AML-193 (cell line): ENCODE measurements at places on chromosomes 3 and 15.

DNA sequence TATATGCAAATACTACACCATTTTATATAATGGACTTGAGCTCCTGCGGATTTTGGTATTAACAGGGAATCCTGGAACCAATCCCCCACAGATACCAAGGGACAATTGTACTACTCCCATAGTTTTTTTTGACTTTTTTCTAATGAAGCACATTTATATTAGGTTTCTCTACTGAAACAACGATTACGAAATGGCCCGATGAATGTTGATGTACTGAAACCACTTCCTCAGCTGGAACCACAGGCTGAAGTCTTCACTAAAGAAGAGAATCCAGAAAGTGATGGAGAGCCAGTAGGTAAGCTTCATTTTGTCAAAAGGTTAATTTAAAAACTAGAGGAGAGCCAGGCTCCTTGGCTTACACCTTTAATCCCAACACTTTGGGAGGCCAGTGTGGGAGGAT lies 121.5 kb upstream of the LRRFIP2 start:
- DNase-seq: peak; percentile 97

DNA sequence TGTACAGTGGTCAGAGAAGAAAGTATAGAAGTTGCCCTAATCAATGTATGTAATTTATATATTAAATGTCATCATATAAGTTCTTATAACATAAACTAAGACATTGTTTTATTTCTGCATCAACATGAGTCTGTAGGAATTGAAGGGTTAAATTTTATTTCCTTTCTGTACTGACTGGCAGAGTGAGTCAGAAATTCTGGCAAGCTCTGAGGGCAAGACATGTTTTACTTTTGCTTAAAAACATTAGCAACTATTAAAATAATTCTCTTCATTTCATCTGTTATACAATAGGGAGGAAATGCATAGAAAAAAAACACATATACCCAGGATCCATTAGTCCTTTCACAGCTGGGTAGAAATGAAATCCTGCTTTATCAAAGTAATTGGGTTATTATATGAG lies 171.4 kb upstream of the ALCAM start:
- no peak for DNase-seq

GRCh38 chr3:175777495-175777894 lies 918.4 kb downstream of the NAALADL2 start:
- DNase-seq: no peak

DNA sequence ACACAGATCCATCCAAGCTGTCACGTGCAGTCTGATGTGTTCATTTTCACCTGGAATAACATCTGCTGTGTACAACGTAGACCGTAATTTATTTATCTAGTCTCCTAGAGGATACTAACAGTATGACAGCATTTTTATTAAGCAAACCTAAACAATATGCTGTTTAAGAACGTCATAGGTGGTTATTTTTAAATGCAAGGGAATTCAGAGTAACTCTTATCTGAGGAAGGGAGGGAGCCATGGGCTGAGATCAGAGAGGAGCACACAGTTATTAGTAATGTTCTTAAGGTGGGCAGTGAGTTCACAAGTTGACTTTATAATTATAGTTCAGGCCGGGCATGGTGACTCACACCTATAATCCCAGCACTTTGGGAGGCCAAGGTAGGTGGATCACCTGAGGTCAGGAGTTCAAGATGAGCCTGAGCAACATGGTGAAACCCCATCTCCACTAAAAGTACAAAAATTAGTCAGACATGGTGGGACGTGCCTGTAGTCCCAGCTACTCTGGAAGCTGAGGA lies 193.6 kb downstream of the UACA start:
- no peak for DNase-seq

- DNase-seq: peak; percentile 58
These were observed 989 bp upstream of the PPIB start for GRCh38 chr15:64163659-64164362.

DNA sequence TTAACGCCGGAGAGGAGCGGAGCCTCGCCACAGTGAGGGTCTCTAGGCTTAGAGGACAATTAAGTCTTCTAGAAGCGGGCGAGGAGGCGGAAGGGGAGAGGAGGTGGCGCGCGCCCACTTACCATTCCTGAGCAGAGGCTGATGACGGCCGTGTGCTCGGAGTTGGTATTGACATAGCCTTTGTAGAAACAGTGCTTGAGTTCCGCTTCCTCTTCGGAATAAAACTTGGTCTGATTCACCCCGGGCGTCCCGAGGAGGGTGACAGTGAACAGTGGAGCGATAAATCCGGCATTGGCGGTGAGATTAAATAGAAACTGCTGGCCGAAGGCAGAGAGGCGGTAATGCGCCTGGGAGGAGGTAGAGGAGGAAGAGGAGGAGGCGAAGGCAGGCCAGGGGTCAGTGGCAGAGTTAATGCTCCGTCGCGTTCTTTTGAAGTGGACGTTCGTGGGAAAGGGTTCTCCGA lies 1.3 kb downstream of the ADAMTS9 start:
- no peak for DNase-seq

- DNase-seq: no peak
These were observed 8.1 kb downstream of the GABRA5 start for GRCh38 chr15:26874774-26875475.

DNA sequence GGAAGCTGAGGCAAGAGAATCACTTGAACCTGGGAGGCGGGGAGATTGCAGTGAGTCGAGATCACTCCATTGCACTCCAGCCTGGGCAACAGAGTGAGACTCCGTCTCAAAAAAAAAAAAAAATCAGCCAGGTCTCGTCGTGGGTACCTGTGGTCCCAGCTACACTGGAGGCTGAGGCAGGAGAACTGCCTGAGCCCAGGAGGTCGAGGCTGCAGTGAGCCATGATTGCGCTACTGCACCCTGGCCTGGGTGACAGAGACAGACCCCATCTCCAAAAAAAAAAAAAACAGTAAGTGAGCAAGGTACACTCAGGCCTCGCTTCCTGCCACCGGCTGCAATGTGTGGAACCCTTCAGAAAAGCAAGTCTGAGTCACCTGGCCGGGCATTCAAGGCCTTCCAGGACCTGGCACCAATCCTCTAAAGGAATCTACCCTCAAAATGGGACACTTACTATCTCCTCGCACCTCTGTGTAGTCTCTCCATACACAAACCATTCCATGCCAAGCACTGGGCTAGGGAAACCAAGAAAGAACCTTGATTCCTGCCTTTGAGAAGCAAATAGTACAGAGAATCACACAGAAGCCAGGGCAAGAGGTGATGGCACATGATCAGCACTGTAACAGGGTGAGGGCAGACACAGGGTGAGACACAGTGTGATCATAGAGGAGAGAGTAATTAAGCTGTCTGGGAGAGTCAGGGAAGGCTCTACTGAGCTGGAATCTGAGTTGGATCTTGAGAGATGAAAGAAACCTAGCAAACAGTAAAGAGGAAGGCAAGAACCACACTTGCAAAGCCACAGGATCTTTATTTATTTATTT lies 9.7 kb downstream of the SCAMP2 start:
- DNase-seq: no peak

GRCh38 chr3:78614486-78614885 lies 1153.3 kb downstream of the ROBO1 start:
- DNase-seq: no peak

DNA sequence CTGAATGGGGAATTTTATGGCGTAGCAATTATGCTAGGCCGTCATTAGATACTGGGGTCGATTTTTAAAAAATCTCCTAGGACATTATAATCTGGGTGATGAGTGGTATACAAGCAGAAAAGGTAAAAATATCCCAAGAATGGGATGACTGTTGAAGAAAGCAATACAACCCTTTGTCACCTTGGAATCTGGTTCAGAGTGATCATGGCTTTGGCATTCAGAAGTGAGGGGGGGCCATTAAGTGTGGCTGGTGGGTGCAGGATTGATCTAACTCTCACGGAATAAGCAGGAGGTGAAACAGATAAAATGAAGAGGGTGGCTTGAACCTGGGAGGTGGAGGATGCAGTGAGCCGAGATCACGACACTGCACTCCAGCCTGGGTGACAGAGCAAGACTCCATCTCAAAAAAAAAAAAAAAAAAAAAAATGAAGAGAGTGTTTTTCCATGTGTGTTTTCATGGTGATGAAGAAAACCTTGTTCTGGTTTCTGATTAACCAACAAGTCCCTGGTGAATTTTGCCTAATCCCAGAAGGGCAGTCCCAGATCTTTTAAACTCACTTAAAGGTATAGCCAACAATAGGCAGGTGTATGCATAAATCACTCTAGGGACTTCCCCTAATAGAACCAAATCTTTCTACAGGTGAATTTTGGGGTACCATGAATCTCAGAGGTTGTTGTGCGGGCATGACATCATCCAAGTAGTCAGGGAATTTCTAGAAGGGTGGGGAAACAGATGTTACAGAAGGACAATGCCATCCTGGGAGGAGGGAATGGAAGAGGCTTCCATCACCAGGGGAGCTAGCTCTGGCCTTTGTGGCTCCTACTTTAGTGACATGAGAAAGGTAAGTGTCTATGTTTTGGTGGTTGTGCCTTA lies 3.1 kb upstream of the RAD54L2 start:
- DNase-seq: no peak

DNA sequence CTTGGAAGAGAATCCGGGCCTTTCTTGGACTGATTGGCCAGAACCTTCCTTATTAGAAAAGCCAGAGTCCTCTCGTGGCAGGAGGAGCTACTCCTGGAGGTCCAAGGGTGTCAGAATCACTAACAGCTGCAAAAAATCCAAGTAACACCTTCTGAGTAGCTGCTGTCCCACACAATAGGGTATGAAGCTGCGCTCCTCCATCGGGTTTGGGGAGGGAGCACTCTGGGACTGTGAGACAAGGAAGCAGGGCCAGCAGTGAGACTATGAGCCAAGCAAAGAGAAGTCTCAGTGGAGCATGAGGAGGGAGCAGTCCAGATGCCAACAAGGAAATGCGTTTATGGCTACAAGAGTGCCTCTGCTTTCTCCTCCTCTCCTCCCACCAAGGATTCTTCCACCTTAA lies 21.7 kb downstream of the SEMA3G start:
- DNase-seq: no peak

DNA sequence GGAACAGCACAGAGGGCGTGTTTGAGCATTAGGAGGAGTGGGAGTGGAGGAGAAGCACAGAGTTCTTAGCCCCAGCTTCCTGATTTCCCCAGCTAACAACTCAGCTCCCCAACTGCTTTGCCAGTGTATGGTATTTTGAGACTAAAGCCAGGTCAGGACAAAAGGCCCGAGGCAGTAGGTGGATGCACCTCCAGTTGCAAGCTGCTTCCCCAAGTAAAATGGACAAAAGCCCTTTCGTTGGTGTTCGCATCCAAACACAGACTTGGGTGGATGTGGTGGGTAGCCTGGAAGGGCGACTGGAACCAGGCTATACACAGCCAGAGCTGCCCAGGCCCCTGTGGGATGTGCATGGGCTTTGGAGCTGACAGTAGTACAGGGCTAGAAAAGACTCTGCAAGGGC lies 12.3 kb upstream of the EHD4 start:
- DNase-seq: no peak

DNA sequence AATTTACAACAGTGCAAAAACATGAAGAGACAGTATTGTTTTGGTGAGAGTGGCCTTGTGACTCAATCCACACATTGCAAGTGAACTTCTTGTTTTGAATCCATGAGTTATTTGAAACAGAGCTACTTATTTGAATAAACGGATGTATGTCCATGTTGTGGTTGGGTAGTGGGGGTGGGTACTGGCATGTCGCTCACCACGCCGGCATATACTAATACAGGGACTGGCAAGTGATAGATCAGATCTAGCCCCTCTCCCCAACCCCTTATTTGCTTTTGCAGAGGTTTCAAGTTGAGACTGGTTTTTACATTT lies 83.8 kb downstream of the EDEM1 start:
- DNase-seq: no peak

- peak; percentile 73 for DNase-seq
These were observed 25.9 kb downstream of the TMCC1 start for GRCh38 chr3:129867506-129868124.

DNA sequence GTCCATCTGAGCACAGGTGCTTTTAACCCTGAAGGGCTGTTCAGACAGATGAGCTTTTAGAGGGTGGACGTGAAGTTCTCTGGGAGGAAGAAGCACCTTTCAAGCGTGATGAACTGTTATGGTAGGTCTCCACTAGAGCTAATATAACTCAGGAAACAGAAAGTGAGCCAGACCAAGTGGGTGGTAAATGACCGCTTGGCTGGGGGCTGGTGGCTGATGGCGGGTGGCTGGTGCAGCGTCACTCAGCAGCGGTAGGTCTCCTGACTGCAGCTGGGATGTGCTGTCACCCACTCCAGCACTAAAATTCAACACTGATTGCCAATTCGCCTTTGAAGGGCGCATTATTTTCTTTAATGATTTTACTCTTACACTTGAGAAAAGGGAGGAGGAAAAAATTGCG lies 31.2 kb upstream of the LACTB start:
- no peak for DNase-seq

- DNase-seq: no peak
These were observed 131.1 kb downstream of the NUP210 start for GRCh38 chr3:13288732-13289718.

DNA sequence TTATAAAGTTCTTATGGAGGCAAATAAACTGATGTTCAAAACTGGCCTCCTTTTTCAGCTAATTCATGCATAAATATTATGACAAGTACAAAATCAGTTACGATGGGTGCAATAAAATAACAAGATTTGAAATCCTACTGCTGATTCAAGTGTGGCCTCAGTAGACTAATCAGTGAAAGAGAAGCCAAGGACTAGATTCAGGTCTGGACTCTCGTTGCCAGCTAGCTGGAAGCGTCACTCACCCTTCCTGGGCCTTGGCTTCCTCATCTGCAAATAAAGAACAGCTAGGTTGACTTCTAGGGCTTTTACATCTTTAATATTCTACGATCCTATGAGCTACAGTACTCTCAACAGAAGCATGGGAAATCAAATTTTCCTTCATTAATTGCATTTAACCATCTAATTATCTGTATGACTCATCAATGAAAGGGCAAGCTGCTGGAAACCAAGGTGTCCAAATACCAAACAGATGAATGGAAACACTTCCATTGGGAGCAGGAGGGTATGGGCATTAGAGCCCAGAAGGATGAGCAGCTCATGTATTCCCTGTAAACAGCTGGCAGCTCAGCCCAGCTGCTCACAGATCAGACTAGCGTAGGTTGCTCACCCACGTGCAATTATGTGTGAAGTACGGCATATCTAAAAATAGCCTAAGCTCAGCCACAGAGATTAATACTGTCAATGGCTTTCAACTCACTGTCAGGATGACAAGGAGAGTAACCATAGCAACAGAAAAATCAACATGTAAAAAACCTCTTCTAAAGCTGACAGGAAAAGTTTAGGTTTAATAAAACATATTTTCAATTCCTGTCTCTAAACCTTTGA lies 294.8 kb downstream of the PLCL2 start:
- DNase-seq: no peak

DNA sequence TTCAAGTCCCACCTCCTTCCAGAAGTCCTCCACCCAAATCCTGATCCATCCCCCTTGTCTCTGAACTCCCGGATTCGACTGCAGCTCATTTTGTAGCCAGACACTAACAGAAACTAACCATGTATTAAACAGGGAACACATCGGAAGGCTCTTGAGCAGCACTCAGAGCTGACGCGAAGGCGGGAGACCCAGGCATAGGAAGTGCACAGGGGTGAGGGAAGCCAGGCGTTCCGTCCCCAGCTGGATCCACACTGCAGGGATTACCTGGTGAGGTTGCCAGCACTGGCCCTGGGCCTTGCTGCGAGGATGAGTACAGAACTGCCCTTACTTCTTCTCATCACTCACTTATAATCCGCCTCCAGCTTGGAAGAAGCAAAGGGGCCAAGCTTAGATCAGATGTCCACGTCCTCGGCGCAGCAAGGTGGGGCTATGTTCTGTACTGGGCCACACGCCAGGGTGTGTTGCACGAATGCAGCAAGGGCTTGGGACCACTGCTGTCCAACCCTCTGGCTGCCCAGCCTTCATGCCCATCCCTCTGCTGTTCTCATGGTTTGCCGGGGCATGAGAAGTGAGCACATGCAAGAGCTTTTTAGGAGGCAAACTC lies 124.2 kb upstream of the SMAD3 start:
- no peak for DNase-seq

GRCh38 chr15:50355619-50355905 lies 564 bp upstream of the GABPB1 start:
- no peak for DNase-seq
